ENCODE measurements at places on chromosomes 2 and 18.

DNA sequence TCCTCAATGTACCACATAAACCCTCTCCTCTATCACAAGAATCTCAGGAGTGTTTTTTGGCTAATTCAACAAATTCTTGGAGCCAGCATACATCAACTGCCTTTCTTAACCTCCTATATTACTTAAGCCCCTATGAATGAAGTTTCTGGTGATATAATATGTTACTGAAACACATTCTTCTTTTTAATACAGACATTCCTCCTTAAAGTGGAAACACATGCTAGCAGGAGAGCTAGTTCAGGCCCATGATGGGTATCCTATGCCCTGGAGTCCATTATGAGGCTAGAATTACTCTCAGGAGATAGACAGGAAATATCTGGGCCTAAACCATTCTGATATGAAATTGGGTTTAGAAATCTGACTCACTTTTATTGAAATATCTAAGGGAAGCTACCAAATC is 26.6 kb upstream of the RMDN2 start:
- H3K4me1 ChIP-seq, result peaks cover 4% of the 10 kb centered on the region
- no peak overlapping the region for H3K27ac ChIP-seq
- no peak for ATAC-seq
- H3K4me3 ChIP-seq, result no peak overlapping the region
- H3K27me3 ChIP-seq, result no peaks in the 10 kb centered on the region

- H3K27me3 ChIP-seq, result peaks cover 3% of the 10 kb centered on the region
- no peak overlapping the region for H3K27ac ChIP-seq
- ATAC-seq, result no peak
Measured at GRCh38 chr2:220491670-220492069, 864.2 kb downstream of the SLC4A3 start.

GRCh38 chr2:118529908-118530599 is 317.4 kb downstream of the EN1 start:
- H3K27me3 ChIP-seq, result peaks cover 5% of the 10 kb centered on the region
- no peak overlapping the region for H3K27ac ChIP-seq
- ATAC-seq, result no peak
- H3K4me1 ChIP-seq, result no peaks in the 10 kb centered on the region

- H3K4me1 ChIP-seq, result no peaks in the 10 kb centered on the region
- no peaks in the 10 kb centered on the region for H3K36me3 ChIP-seq
- no peak overlapping the region for H3K4me3 ChIP-seq
- no peak overlapping the region for H3K27ac ChIP-seq
- peaks cover 10% of the 10 kb centered on the region for H3K27me3 ChIP-seq
Measured at GRCh38 chr2:158378926-158379325, 77.6 kb downstream of the CCDC148 start.

DNA sequence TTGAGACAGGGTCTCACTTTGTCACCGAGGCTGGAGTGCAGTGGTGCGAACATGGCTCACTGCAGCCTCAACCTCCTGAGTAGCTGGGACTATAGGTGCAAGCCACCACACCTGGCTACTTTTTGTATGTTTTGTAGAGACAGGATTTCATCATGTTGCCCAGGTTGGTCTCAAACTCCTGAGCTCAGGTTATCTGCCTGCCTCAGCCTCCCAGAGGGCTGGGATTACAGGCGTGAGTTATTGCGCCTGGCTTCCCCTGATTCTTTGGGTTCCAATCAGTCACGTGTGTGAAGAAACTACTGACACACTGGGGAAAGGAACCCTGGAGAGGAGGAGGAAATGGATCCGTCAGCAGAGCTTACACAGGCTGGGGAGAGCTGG is 22.3 kb upstream of the RAB10 start:
- no peaks in the 10 kb centered on the region for H3K4me1 ChIP-seq
- no peaks in the 10 kb centered on the region for H3K27me3 ChIP-seq
- no peak overlapping the region for H3K27ac ChIP-seq

DNA sequence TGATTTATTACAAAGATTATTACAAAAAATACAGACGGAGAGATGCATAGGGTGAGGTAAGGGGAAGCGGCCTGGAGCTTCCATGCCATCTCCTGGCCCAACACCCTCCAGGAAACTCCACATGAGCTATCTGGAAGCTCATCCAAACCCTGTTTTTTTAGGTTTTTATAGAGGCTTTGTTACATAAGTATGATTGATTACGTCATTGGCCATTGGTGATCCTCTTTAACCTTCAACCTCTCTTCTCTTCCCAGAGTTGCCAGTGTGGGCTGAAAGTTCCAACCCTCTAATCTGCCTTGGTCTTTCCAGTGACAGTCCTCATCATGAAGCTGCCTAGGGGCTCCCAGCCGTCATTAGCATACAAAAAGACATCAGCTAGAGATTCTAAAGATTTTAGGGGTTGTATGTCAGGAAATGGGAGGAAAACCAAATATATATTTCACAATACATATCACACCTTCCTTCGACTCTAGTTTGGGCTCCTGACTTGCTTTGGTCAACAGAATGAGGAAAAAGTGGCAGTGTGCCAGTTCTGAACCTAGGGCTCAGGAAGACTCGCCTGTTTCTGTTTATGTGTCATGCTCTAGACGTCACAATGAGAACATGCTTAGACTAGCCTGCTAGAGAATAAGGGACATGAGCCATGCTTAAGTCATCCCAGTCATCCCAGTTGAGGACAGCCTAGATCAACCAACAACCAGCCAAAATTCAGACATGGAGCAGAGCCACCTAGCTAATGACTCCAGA is 54.1 kb downstream of the ETAA1 start:
- H3K4me3 ChIP-seq, result no peak overlapping the region
- H3K27me3 ChIP-seq, result peaks cover 12% of the 10 kb centered on the region
- no peaks in the 10 kb centered on the region for H3K36me3 ChIP-seq

- H3K36me3 ChIP-seq, result no peaks in the 10 kb centered on the region
- H3K4me3 ChIP-seq, result no peak overlapping the region
- H3K27me3 ChIP-seq, result peaks cover 3% of the 10 kb centered on the region
- H3K27ac ChIP-seq, result no peak overlapping the region
Measured at GRCh38 chr2:200777275-200777674, 34.4 kb upstream of the BZW1 start.

DNA sequence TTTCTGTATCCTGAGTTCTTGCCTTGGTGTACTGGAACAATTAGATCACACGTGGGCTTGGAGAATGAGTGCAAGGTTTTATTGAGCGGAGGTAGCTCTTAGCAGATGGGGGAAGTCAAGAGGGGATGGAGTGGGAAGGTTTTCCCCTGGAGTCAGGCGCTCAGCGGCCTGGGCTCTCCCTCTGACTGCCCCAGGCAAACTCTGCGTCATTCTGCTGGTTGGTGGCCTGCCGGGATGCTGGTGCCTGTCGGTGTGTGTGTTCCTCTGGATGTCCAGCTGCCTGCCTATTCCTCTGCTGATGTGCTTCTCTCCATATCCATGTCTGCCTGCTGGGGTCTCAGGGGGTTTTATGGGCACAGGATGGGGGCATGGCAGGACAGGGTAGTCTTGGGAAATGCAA is 111.0 kb downstream of the TRIB2 start:
- no peak overlapping the region for H3K4me3 ChIP-seq
- no peak overlapping the region for H3K27ac ChIP-seq
- H3K27me3 ChIP-seq, result no peaks in the 10 kb centered on the region
- no peak for ATAC-seq
- H3K4me1 ChIP-seq, result no peaks in the 10 kb centered on the region
